ENCODE measurements at places on chromosomes 12 and 14. TPM values are rescaled to one million over a fixed set of nuclear protein-coding genes. Genes with fewer than 3 reads are reported as not detected.

DNA sequence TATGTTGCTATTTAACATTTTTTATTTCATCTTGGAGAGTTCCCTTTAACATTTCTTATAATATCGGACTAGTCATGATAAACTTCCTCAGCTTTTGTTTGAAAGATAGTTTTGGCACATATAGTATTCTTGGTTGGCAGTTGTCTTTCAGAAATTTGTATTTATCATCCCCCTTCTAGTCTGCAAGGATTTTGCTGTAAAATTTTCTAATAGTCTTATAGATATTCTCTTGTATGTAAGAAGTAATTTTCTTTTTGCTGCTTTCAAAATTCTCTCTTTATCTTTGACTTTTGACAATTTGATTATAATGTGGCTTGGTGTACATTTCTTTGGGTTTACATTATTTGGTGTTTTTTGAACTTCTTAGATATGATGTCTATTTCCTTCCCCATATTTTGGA is 116.0 kb upstream of the AVPR1A start:
- DNase-seq: no peak

- DNase-seq: no peak
These were observed 26.9 kb upstream of the GCH1 start for GRCh38 chr14:54929556-54929955.

DNA sequence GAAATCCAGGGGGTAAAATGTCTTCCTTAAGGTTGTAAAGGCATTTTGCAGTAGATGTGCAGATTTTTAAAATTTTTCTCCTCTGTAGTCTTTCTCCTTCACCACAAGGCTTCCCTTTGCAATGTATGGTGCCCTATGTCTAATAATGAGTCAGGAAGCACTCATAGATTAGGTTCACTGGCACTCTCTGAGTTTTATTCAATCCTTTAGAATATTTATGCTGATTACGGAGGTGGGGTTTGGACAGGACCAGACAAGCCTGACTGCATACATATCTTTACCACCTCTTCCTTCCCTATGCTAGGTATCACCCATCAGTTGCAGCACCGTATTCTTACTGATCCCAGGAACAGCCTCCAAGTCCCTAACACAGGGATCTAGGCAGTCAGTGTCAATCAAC is 99.5 kb downstream of the NEDD1 start:
- no peak for DNase-seq

DNA sequence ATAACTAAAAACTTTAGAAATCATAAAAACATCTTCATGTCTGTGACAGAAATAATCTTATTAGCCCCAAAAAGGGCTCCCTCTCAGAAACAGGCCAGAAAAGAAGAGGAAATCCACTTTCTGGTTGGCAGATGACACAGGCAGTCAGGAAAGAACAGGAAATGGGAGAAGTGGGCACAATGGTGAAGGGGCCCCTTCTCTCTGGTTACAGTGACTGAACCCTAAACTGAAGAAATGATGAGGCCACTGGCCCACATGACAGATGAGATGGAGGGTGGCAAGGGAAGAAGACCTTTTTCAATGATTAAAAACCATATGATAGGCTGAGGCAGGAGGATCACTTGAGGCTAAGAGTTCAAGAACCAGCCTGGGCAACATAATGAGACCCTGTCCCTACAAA is 21.1 kb downstream of the TCTN1 start:
- no peak for DNase-seq

GRCh38 chr14:21103411-21103709 is 2.5 kb downstream of the TMEM253 start:
- DNase-seq: no peak

GRCh38 chr12:7656121-7656520 is 9.6 kb downstream of the APOBEC1 start:
- DNase-seq: no peak

- no peak for DNase-seq
These were observed 10.1 kb downstream of the MCRS1 start for GRCh38 chr12:49557917-49558215.

DNA sequence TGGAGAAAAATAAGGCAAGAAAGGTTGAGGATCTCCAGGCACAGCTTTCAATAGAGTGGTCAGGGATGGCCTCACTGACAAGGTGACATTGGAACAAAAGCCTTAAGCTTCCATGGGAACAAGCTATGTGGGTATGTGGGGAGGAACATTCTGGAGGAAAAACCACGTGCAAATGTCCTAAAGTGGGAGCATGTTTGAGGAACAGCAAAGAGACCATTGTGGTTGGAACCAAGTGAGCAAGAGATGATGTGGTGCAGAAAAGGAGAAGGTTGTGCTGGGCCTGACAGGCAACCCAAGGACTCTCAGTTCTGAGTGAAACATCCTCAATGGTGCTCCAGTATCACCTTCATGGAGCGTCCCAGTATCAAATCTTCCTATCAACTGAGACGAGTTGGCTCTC is 184.0 kb downstream of the CAND1 start:
- DNase-seq: no peak

GRCh38 chr14:75150150-75150549 is 23.3 kb upstream of the NEK9 start:
- DNase-seq: no peak

GRCh38 chr14:80906946-80907345 is 34.6 kb downstream of the CEP128 start:
- no peak for DNase-seq

DNA sequence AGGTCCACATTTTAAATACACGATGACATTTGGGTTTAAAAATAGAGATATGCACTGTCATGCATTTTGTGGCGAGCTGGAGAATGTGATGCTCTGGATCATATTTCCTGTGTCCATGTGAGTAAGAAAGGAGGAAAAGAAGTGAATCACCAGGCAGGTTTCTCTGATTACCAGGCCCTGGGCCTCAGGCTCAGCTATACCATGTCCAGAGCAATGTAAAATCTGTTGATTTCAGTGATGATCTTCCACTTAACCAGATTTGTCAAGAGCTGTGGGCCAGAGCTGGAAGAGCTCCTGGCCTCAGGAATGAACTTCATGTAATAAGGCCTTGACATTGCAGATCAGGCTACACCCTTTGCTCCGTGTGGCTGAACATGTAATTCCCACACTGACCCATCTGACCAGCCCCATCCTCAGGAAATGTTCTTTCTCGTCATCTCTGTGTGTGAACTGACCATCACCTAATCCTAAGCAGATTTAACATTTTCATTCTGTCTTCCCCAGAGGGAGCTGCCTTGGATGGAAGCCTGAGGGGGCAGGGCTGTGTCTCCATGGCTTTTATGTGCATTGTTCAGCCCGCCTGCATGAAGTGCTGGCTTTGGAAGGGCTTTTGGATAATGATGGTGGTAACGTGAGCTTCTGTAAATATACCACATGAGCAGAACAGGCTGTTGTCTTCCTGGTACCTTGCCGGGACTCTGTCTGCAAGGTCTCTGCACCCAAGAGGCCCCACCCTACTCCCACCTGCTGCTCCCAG is 54.5 kb downstream of the CRACR2A start:
- no peak for DNase-seq

GRCh38 chr12:74644681-74645080 is 107.0 kb downstream of the ATXN7L3B start:
- DNase-seq: no peak

DNA sequence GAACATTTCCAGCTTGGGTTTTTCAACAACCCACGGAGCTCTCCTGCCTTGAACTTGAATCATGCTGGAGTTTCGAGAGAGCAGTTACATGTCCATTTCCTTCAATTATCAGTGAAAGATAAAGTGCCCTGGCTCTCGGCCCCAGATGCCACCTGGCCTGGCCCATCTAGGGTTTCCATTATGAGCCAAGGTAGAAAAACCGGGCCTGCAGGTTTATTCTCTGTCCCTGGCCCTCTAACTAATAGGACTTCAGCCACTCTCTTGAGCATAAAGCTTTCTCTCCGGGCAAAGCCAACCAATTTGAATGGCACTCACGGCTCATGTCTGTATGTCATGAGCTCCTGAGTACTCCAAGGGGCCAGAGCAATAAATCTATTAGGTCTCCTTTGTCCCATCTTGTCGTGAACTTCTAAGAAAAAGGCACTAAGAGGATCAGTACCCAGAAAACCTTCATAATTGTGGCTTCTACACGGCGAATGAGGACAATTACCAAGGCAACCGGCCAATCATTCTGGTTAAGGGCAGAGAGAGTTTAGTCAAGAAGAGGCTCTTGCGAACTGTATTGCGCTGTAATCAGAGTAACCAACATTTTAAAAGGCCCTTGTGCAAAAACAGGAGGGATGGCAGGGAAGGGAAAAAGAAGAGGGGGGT is 392.3 kb downstream of the MED13L start:
- DNase-seq: no peak

DNA sequence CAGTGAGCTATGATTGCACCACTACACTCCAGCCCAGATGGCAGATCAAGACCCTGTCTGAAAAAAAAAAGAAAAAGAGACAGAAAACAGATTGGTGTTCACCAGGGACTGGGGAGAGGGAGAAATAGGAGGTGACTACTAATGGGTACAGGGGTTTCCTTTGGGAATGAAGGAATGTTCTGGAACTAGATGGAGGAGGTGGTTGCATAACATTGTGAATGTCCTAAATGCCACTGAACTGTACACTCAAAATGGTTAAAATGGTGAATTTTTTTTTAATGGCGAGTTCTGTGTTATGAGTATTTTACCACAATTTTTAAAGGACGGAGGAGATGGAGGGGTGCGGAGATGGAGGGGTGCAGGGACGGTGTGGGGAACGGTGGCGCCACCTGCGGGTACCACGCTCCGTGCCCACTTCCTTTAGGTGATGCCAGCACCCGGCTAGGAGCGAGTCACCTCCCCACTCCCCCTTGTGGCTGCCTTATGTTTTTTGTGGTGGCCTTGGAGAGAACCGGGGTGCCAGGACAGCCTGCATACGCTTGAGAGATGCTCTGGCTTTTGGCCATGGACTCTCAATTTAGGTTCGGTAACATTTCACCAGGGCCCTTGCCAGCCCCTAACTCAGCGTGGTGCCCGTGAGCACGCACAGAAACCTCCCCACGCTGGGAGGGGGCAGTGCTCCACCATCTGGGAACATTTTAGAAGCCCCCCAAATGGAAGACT is 16.1 kb downstream of the UBC start:
- DNase-seq: no peak

- no peak for DNase-seq
These were observed 71.5 kb downstream of the AACS start for GRCh38 chr12:125136702-125137101.

GRCh38 chr14:99715266-99716000 is 31.3 kb downstream of the CYP46A1 start:
- DNase-seq: no peak

- no peak for DNase-seq
These were observed 439.4 kb downstream of the PDZRN4 start for GRCh38 chr12:41627476-41627875.

DNA sequence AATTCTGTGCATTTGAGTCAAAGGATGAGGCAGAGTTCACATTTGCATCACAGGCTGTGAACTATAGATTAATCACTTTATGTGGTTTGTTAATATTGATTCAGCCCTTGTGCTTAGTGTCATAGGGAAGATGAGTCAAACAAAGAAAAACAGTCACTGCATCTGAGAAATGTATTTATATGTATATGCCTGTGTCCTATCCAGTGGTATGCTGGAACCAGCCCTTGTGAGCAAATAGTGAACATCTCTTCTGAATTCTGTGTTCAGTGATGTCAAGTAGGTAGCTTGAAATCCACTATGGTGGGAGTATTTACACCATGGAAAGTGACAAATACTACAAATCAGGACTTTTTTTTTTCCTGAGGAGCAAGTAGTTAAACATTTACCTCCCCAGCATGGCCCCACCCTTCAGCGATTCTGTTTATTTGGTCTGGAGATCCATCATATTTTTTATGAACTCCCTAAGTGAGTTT is 128.5 kb downstream of the HMGA2 start:
- DNase-seq: peak; percentile 83

- no peak for DNase-seq
These were observed 30.4 kb upstream of the PPP2R5E start for GRCh38 chr14:63573581-63573980.

DNA sequence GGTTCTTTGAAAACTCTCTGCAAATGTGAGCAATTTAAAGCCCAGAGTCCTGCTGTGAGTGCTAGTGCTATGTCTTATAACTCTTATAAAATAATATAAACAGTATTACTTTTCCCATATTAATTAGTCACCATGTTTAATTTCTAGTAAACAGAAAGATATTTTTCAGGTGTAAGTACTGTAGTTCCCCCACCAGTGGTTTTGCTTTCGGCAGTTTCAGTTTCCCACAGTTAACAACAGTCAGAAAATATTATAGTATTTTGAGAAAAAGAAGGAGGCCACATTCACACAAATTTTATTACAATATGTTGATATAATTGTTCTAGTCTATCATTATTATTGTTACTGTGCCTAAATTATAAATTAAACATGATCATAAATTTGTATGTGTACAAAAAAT is 800.5 kb downstream of the LRFN5 start:
- DNase-seq: no peak

GRCh38 chr12:110224379-110225304 is 56.4 kb upstream of the ATP2A2 start:
- DNase-seq: no peak

DNA sequence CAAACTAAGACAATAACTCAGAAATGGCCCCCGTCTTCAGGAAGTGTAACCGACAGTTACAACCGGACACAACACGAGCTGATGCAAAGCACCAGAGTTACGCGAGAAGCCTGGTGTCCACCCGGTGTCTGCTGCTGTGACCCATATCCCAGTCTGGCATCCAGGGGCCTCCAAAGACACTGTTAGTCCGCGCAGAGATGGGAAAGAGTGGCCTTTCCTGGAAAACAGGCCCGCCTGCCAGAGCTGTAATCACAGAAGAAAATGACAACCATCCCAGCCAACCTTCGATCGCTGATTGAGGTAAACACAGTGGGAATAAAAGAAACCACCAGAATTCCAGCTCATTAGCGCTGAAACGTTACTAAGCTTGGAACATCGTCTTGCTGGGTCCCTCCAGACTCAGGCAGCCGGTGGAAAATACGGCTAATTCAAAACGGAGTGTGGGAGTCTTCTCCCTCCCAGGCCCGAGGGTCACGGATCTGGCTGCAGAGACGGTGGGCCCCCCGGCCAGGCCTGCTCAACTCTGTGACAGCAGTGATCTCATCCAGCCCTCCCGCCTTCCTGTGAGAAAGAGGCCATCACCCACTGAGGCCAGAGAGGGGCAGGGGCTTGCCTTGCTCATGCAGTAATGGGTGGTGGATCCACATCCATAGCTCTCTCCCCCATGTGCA is 273.9 kb upstream of the RTL1 start:
- no peak for DNase-seq

GRCh38 chr14:75794615-75795038 is 133.6 kb downstream of the TTLL5 start:
- peak; percentile 8 for DNase-seq

- peak; percentile 50 for DNase-seq
These were observed 66.5 kb downstream of the TBC1D30 start for GRCh38 chr12:64890873-64891468.

- DNase-seq: no peak
These were observed 14.1 kb downstream of the ACACB start for GRCh38 chr12:109130297-109131153.

Gene TGFB3
- 9.6 TPM for total RNA-seq

Gene GDF3
- not detected for total RNA-seq

Gene APOF
- 0.10 TPM for total RNA-seq

Gene RPGRIP1
- 0.28 TPM for total RNA-seq

Gene PMEL
- total RNA-seq: 1.2 TPM

Gene SMCO2
- total RNA-seq: 0.36 TPM

Gene HRK
- total RNA-seq: 0.44 TPM

Gene TEX22
- 2.9 TPM for total RNA-seq

Measured in Panc1 (cell line).